Sciatic nerve (tissue), 2 donors: ENCODE measurements at places on chromosomes 11 and 22.
A peak's percentile ranks its signal among the peaks of the same experiment; 100 is the strongest.

GRCh38 chr22:37138849-37139561 lies 10.7 kb downstream of the IL2RB start:
- no peak for DNase-seq

DNA sequence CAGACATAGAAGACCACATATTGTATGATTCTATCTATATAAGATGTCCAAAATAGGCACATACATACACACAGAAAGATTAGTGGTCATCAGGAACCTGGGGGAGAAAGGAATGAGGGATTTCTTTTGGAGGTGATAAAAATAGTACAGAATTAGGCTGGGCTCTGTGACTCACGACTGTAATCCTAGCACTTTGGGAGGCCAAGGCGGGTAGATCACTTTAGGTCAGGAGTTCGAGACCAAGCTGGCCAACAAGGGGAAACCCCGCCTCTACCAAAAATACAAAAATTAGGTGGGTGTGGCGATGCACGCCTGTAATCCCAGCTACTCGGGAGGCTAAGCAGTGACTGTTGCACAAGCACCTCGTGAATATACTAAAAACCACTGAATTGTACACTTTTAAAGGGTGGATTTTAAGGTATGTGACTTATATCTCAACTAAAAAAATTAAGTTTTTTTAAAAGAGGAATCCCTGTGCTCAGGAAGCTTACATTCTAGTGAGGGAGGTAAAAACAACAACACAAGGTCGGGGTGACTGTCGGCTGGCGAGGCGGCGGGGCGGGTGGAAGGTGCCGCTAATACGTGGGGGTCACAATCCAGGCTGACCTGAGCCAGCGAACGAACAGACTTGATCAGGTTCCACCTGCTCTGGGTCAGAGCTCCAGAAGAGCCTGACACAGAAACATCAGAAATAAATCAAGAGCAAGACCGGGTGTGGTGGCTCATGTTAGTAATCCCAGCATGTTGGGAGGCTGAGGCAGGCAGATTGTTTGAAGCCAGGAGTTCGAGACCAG lies 25.3 kb upstream of the TESMIN start:
- no peak for DNase-seq

GRCh38 chr11:31986201-31986889 lies 104.5 kb upstream of the RCN1 start:
- DNase-seq = no peak

- DNase-seq = no peak
These were observed 3.8 kb upstream of the TM7SF2 start for GRCh38 chr11:65107751-65108468.

- DNase-seq = no peak
These were observed 101.0 kb downstream of the SNX19 start for GRCh38 chr11:130815097-130815802.

DNA sequence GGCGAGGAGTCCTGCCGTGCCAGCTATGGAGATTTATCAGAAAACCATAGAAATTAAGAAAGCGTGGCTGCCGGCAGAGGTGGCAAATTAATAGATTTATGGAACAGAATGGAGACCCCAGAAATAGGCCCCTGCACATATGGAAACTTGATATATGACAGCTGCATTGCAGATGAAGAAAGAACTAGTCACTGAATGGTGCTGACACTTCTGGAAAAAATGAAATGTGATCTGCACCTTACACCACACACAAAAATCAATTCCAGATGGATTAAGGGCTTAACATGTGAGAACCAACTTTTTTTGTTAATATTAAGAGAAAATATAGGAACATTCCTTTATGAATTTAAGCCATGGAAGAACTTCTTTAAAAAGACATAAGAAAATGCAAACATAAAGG lies 40.3 kb upstream of the TSKU start:
- DNase-seq = no peak

DNA sequence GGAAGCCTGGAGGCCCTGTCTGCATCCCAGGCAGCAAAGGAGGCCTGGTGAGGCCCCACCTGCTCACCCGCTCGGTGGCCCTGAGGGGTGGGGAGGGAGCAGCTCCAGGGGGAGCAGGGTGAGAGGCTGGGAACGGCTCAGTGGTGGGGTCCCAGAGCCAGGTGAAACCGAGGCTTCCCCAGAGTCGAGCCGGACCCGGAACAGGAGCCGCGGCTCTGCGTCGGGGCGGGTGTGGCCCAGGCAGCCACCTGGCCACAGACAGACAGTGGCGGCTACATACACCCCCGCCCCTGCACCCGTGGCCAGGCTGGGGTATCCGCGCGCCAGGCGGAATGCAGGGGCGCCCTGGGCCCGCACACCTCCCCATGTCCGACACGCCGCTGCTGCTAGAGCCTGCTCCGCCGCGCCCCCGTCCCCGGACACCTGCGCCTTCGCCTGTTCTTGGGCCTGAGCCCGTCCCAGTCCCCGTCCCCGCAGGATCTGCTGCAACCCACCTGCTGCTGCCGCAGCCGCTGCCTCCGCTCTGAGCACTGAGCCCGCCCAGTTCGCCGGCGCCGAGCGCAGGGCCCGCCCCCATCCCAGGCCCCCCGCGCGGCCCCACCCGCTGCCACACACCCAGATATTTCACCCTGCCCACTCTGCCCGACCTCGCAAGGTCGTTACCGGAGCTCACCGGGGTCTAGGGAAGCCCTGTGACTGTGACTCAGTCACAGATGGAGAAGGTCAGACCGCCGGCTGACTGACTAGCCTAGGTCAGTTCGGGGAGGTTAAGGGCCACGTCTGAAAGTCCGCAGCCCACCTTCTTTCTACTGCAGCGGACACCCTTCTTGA lies at the start of gene SLC7A4:
SLC7A4 (minus strand) TSS at position 525 of the 831 bp plus-strand sequence. CDS start 749 bp downstream, outside the sequence.
- DNase-seq = no peak

GRCh38 chr11:121312483-121312882 lies 19.9 kb downstream of the SC5D start:
- no peak for DNase-seq

DNA sequence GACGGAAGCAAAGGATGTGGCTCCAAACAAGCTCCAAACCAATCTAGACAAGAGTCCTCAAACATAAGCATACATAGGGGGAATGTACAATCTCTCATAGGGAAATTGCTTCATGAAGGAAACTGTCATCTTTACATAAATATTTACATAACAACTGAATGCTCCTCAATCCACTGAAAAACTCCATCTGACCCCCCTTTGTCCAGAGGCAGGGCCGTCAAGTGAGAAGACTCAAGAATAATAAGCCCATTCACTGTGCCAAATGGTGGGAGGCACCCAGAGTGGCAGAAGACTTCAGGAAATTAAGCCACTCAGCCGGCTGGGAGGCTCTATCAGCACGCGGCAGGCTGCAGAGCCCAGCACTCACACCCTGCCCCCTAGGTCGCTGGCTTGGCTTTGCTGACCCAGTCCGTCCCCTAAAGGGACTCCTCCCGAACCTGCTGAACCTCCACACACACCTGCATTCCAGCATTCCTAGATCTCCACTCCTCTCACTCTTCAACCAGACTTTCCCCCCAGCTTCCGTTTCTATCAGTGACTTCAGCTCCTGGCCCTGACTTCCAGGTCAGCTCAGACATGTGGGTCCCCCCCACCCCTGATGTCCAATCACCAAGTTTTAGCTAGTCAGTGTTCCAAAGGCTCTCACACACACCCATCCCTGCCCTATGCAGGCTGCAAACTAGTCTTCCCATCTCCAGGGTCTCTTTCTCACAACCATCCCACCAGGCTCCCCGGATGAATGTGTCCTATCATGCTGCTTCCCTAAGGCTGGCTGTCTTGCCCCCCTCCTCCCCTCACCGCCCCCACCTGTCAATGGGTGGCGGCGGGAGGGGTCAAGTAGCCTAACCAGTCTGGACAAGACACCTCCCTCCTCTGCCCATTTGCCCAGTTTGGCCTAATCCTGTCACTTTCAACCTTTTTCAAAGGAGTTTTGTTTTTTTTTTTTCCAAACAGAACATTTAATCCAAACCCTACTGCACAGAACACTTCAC lies 11.3 kb downstream of the VPS37C start:
- no peak for DNase-seq

- DNase-seq = no peak
These were observed 53.7 kb downstream of the TBC1D22A start for GRCh38 chr22:46815896-46816731.

GRCh38 chr11:86456075-86456939 lies 81.6 kb downstream of the CCDC81 start:
- DNase-seq = peak; percentile 95

DNA sequence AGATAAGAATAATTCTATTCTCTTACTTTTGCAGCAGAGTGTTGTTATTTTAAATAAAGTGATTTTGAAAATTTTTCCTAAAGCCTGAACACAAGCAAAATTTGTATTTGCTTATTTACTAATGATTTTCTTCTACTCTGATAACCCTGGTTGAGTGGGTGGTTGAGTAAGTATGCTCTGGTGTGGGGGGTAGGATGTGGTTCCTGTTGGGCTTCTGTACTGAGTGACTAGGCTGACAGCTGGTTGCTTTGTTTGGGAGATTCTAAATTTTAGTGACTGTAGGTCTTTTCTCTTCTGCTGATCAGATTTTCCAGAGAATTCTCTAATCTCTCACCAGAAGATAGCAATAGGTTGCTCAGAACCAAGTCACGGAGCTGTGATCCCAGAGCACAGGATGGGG lies 61.6 kb downstream of the METTL15 start:
- no peak for DNase-seq

DNA sequence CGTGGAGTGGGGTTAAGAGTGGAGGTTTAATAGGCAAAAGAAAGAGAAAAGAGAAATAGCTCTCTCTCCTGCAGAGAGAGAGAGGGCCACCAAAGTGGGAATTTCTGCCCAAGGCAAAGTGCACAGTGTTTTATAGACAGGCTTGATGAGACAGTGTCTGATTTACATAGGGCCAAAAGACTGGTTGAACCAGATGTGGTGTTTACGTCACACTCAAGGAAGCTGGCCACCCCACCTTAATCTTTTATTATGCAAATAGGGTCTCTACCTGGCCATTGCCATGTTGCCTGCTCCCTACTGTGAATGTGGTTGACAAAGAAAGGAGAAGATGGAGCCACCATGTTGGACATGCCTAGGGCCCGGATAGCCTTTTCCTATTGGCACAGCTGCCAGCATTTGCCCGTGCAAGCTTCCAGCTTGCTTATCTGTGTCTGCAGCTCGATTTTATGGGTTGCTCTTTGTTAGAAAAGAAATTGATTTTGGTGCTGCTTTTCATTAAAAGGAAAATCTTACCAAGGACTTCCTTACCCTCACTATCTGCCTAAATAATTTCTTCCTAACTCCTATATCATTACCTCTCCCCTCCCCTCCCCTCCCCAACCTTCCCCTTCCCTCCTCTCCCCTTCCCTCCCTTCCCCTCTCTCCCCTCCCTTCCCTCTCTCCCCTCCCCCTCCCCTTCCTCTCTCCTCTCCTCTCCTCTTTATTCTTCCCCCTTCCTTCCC lies 436.0 kb downstream of the NELL1 start:
- no peak for DNase-seq

DNA sequence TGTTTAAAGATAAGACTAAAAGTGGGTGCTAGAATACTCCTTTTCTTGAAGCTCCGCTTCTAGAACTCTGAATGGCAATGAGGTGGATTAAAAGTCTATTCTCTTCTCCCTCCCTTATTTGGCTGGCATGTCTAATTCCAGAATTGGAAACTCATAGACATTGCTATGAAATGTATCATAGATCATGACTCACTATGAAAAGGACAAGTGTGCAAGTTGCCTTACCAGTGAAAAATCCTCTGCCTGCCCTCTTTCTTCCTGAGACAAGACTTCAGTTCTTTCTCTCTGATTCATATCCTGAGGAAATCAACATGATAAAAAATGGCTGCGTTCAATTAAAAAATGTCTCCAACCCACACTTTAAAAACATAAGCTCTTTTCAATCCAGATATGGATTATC lies 73.2 kb upstream of the BLID start:
- DNase-seq = no peak

DNA sequence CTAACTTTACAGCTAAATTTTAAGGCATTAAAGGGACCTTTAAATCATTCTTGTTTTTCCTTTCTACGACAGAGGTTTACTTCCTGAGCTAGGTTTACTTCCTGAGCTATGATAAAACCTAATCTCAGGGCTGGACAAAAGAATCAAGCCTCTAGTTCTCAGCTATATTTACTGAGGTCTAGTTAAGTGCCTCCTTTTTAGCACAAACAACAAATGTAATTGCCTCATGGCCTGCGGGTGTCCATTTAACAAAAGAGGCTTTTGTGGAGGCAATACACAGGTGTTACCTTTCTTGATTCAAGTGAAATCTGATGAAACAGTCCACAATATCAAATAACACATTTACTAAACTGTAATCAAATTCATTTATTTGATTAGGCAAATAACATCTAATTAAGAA lies 67.3 kb downstream of the IMMP1L start:
- DNase-seq = no peak

DNA sequence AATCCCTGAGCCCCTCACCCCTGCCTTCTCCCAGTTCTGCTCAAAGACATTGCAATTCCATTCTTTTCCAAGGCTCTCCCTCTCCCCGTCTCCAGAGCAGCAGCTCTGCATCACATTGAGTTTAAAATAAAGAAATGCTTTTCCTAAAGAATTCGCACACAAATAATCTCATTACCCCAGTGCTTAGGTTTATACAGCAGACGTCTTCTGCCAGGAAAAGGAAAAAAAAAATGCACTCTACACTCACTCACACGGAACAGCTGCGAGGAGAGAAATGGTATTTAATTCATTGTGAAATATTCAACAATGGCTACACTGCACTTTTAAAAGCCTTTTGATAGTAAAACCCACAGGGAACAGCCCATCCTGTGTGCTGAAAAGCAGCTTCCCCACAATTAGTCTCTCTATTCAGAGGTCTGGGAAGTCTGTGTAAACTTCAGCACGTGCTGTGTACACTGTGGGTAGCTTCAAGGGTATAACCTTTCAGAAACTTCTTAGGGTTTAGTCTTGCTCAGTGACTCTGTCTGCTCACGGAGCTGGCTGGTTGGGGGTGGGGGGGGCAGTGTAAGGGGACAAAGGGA lies 42.8 kb downstream of the ETS1 start:
- no peak for DNase-seq

GRCh38 chr11:12053606-12054361 lies 45.4 kb upstream of the DKK3 start:
- no peak for DNase-seq

- DNase-seq = no peak
These were observed 10.9 kb upstream of the NAALADL1 start for GRCh38 chr11:65069217-65069616.

GRCh38 chr11:46827995-46828394 lies 18.1 kb downstream of the CKAP5 start:
- DNase-seq = no peak

- no peak for DNase-seq
These were observed 26.1 kb downstream of the HSPA8 start for GRCh38 chr11:123035831-123036230.

DNA sequence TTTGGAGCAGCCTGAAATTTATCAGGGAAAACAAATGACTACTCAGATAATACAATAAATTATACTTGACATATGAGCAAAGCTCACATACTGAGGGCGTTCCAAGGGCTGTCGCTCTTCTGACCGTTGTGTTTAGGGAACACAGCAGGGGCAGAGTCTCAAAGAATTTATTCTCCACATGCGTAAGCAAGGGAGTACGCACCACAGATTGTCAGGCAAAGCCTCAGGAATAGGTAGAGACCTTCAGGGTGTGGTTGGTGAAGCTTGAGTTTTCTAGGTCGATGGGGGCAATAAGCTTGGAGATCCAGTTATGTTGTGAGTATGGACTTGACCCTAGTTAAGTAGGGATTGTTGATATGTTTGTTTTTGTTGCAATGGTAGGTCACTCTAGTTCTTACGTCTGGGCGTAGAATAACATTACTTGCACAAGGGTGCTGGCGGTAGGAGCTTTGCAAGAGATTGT lies 830 bp downstream of the ACAT1 start:
- DNase-seq = no peak

- peak; percentile 81 for DNase-seq
These were observed 4.0 kb downstream of the TRIM6 start for GRCh38 chr11:5600374-5600851.

GRCh38 chr22:35582218-35582860 lies 34.8 kb downstream of the MB start:
- DNase-seq = no peak
